ENCODE measurements at places on chromosomes 16 and 17.
A peak's percentile ranks its signal among the peaks of the same experiment; 100 is the strongest.

GRCh38 chr17:79097226-79098055 lies 22.8 kb downstream of the ENGASE start:
- no peak for DNase-seq

DNA sequence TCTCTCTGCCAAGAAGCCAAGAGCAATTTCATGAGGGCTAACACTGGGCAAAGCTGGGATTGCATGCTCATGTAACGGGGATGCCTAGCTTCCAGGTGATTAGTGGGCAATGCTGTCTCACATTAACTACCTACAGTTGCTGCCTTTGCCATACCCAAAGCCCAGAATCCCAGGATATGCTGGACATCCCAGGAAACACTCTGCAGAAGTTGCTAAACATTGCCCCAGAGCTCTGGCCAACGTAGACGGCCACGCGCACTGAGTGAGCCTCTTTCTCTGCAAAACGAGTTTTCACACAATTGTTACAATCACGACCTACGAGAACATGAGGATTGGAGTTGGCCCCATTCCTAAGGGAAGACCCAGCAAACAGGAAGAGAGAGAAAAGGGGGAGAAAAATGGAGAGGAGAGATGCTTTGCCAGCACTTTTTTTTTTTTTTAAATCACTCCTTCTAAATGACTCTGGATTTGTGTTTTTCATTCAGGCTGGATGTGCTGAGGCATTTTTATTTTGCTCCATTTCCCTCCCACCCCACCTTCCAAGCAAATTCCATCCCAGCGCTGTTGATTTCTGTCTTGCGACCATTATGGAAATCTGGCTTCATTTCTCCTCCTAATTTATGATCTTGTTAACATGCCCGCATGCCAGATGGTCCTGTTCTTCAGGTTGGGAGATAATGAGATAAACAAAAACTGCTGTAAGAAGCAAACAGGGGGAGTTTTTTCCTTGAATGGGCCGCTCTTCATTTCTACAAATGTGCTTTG lies 112.8 kb upstream of the DNAH9 start:
- no peak for DNase-seq

DNA sequence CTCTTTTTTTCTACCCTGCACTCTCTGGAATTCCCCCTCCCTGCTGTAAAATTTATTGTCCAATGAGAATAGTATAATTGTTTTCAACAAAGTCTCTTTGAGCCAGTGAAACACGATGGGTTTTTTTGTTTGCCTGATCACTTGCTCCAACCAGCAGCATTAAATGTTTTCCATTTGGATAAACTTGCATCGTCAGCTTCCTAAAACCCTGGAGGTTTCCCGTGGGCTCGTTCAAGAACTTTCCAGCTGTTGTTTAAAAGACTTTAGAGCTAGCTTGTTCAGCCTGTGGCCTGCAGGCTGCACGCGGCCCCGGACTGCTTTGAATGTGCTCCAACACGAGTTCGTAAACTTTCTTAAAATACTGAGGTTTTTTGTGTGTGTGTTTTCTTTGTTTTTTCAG lies 14.9 kb downstream of the NAGPA start:
- DNase-seq, result no peak

DNA sequence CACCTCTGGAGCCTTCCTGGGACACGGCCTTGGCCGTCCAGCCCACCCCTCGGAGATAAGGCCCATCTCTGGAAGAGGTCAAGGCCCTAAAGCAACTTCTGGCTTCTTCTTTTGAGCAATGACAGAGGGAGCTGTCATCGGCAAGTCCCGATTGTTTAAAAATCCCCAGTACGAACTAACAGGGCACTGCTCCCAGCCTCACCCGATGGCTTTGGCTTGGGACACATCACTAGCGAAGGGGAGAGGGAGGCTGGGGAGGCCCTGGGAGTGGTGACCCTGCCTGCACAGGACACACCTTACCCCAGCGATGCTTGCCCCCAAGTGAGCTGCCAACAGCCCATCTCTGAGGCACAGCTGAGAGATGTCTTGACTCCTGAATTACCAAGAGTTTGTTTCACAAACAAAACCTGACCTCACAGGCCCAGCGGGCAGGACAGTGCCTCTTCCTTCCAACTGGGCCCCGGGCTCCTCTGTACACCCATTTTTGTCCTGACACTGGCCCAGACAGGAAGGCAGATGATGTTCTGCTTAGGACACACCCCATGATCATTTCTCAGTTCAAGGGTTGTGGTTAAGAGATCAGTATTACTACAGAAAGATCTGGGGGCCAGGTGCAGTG lies 4.8 kb downstream of the SYNGR2 start:
- DNase-seq, result peak; percentile 29

DNA sequence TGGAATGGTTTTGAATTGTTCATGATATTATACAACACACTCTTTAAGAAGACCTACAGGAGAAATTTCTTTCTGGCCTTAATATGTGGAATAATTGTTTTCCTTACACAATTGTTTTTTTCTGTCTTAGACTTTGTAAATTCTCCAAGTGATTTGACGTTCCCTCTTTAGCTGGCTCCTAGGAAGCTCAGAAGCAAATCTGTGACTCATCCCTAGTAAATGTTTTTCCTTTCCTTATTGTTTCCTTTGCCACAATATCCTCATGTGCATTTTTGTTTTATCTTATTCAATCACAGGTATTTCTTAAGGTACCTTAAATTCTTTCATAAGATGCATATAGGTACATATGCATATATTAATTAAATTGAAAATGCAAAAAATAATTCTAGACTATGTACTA lies 13.5 kb downstream of the KIAA0753 start:
- DNase-seq, result no peak

All from CD8-positive, alpha-beta memory T cell (primary cell).